Activated CD4-positive, alpha-beta memory T cell treated with anti-CD3 and anti-CD28 coated beads, Interleukin-2, amount 10 ng/mL, durations not matched to agents 7 days and 5 days (primary cell): ENCODE measurements at places on chromosomes 2 and 18. TPM values are rescaled to one million over a fixed set of nuclear protein-coding genes. Genes with fewer than 3 reads are reported as not detected.

Gene ALPG
- total RNA-seq, result not detected

Gene CACNB4
- total RNA-seq, result 0.30 TPM

Gene CABYR
- total RNA-seq, result 0.48 TPM

Gene REG1B
- total RNA-seq, result not detected

Gene C2orf92
- 9.8 TPM for total RNA-seq

Gene AMER3
- total RNA-seq, result not detected

Gene ESPNL
- total RNA-seq, result 0.05 TPM

DNA sequence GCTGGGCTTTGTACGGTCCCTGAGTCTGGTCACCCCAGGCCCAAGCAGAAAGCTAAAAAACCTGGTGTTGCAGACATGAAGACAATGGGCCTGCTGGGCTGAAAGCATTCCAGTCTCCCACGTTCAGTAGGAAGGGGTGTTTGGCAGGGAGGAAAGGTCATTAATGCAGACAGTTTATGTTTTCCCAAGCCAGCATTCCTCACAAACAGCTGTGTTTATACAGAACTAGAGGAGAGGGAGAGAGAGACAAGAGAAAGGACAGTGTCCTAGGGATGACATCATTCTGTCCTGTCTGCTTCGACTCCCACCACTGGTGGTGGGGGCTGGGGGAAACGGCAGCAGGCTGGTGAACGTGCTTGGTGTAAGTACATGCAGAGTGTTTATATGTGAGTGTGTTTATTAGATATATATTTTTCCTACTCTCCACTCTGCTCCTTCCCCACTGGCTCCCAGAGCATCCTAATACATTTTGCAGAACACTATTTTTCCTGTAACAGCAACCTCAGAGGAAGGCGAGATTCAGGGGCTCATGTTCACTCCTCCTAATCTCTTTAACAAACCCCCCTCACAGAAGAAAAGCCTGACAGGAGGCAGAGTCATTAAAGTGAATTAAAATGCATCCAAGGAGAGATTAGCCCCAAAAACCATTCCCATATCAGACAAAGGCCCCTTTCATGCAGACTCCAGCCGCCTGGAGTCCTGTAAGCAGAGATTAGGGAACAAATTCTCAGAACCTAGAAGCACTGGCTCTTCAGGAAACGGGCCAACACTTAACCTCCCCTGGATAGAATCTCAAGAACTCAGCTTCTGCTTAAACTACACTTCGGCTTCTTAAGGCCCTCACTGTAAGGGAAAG, 380.4 kb downstream of the TNS1 start:
- H3K36me3 ChIP-seq, result no peaks in the 10 kb centered on the region
- H3K4me1 ChIP-seq, result no peaks in the 10 kb centered on the region

DNA sequence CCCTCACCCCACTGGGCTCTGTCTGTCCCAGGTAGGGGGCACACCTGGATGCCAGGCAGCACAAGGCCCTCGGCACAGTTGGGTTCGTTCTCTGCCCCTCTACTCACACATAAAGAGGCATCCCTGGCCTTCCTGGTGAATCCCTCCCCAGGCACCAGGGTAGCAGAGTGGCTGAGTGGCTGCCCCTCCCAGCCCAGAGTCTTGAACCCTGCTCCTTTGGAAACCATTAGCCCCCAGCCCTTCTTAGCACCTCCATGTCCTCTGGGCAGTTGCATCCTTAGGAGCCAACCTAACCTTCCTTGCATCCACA, 2.0 kb downstream of the GPC1 start:
- H3K36me3 ChIP-seq, result no peaks in the 10 kb centered on the region
- H3K4me1 ChIP-seq, result peaks cover 12% of the 10 kb centered on the region
- H3K27ac ChIP-seq, result no peak overlapping the region
- H3K4me3 ChIP-seq, result peak overlapping the region; percentile 35
- no peak for DNase-seq

DNA sequence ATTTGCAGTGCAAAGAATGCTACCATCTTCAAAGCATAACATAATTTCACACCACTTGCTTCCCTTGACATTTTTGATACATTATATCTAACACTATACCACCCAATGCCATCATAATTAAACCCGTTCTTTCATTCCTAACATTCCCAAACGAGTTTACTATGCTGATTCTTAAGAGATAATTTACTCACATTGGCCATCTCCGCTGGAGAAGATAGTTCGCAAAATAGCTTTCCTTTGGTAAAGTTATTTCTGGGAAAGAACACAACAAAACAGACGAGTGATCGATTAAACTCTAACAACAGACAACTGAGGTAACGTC, 716 bp downstream of the MMADHC start:
- peak overlapping the region; percentile 82 for H3K4me3 ChIP-seq
- H3K27ac ChIP-seq, result peak overlapping the region; percentile 98
- H3K36me3 ChIP-seq, result peaks cover 46% of the 10 kb centered on the region
- DNase-seq, result no peak

DNA sequence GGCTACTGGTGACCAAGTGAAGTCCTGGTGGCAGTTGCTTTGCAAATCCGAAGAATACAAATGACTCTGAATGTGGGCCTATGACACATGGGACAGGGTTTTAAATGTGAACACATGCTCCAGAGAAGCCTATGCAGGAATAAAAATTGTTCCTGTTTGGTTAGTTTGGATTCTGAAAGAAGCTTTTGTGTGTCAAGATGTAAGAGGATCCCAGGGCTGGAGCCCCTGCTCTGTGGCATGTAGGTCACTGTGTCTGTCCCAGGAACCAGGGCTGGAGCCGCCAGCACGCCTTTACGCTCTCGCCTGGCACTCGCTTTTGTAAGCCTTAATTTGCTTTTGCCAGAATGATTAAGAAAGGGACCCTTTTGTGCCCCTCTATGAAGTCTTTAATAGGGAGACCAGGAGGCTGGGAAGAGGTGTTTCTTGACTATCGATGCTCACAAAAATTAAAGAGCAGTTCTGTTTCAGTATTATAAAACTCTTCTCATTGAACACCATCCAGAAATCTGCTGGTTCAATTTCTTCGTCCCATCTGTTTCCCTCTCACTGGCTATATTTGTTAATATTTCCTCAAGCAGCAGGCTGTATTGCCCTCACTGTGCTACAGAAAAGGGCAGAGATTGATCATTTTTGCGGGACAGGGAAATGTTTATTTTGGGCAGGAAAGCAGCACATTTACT, 532.7 kb upstream of the POU3F3 start:
- no peaks in the 10 kb centered on the region for H3K4me1 ChIP-seq
- H3K27ac ChIP-seq, result no peak overlapping the region
- peaks cover 2% of the 10 kb centered on the region for H3K27me3 ChIP-seq
- H3K36me3 ChIP-seq, result no peaks in the 10 kb centered on the region

DNA sequence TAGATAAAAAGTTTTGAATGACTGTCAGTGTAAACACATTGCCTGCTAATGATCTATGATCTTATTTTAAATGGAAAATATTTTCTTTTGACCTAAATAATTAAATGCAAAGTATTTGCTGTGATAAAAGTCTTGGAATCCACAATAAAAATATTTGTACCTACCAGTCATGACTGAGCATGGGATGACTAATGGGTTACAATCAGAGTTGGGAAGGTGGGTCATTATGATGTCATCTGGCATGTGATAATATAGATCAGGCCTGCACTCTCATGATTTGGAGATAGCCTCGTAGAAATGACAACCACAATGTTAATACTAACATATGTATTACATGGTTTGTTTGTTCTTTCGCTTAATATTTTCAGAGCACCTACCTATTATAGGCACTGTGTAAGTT, 848.8 kb upstream of the KLHL29 start:
- DNase-seq, result no peak
- no peaks in the 10 kb centered on the region for H3K36me3 ChIP-seq
- H3K27ac ChIP-seq, result no peak overlapping the region

GRCh38 chr2:233764264-233764663, 4.2 kb downstream of the UGT1A1 start:
- no peaks in the 10 kb centered on the region for H3K36me3 ChIP-seq
- H3K27ac ChIP-seq, result no peak overlapping the region
- no peaks in the 10 kb centered on the region for H3K4me1 ChIP-seq
- peaks cover 27% of the 10 kb centered on the region for H3K27me3 ChIP-seq
- H3K4me3 ChIP-seq, result no peak overlapping the region

DNA sequence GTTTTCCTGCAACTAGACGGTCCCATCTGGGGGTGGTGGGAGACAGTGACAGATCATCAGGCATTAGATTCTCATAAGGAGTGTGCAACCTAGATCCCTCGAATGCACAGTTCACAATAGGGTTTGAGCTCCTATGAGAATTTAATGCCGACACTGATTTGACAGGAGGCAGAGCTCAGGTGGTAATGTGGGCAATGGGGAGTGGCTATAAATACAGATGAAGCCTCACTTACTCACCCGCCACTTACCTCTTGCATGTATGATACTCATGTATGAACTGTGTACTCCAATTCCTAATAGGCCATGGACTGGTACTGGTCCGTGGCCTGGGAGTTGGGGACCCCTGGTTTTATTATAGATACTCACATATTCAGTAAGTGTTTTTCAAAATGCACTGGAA, 122.4 kb upstream of the SIX3 start:
- no peaks in the 10 kb centered on the region for H3K36me3 ChIP-seq
- no peaks in the 10 kb centered on the region for H3K4me1 ChIP-seq
- no peak for DNase-seq
- no peak overlapping the region for H3K4me3 ChIP-seq

- peak overlapping the region; percentile 91 for H3K4me3 ChIP-seq
- peak overlapping the region; percentile 88 for H3K27ac ChIP-seq
- peaks cover 45% of the 10 kb centered on the region for H3K4me1 ChIP-seq
- no peak for DNase-seq
- H3K27me3 ChIP-seq, result no peaks in the 10 kb centered on the region
Measured at GRCh38 chr2:64141674-64142405, 2.4 kb downstream of the PELI1 start.

DNA sequence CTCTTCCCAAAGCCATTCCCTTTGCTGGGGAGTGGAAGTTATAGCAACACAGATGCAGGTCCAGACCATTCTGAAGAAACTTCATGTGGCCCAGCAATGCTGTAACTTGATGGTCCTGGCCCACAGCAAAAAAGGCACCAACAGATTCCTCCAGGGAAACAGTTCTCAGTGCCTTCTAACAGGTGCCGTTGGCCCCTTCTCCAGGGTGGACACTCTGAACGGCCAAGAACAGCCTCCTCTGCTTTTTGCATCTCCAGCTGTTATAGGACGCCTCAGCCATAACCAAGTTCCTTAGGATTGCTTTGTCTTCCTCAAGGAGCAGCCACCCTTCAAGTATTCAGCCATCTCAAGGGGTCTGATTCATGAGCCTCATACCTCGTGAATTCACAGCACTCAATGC, 38.0 kb downstream of the MARCO start:
- H3K27ac ChIP-seq, result no peak overlapping the region
- no peak overlapping the region for H3K4me3 ChIP-seq
- no peaks in the 10 kb centered on the region for H3K36me3 ChIP-seq

DNA sequence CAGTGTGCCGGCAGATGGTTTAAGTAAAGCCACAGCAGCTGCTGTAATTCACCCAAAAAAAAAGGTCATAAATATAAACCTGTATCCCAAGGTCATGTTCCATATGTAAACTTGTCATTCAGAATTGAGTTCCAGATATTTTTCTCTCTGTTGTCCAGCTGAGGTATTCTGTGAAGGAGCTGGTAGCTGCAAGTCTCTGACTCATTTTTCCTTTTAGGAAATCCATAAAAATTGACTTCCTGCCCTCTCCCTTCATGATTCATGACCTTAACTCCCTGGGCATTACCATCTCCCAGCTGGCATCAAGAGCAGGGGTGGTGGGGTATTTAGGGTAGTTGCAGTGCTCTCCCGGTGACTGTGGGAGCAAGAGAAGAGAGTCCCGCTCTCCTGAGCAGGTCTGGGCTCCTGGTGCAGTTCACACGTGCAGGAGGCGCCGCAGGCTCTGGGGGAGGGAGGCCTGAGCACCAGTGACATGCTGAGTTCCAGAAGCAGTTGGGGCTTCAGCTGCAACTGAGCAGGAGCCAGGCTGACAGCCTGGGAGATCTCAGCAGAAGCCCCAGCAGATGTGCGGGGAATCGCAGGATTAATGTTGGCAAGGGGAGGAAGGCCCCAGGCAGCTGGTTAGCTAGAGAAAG, 192.6 kb downstream of the MGAT5 start:
- H3K27me3 ChIP-seq, result no peaks in the 10 kb centered on the region
- H3K27ac ChIP-seq, result no peak overlapping the region
- no peaks in the 10 kb centered on the region for H3K4me1 ChIP-seq
- no peaks in the 10 kb centered on the region for H3K36me3 ChIP-seq

GRCh38 chr2:57669570-57669969, 377.0 kb upstream of the VRK2 start:
- no peak overlapping the region for H3K27ac ChIP-seq
- H3K27me3 ChIP-seq, result no peaks in the 10 kb centered on the region
- no peaks in the 10 kb centered on the region for H3K36me3 ChIP-seq
- H3K4me3 ChIP-seq, result no peak overlapping the region
- H3K4me1 ChIP-seq, result no peaks in the 10 kb centered on the region

- H3K4me3 ChIP-seq, result no peak overlapping the region
- no peaks in the 10 kb centered on the region for H3K36me3 ChIP-seq
- no peaks in the 10 kb centered on the region for H3K4me1 ChIP-seq
- H3K27me3 ChIP-seq, result no peaks in the 10 kb centered on the region
- H3K27ac ChIP-seq, result no peak overlapping the region
- DNase-seq, result no peak
Measured at GRCh38 chr18:25275412-25276001, 76.5 kb downstream of the ZNF521 start.

GRCh38 chr2:67836866-67837265, 225.9 kb downstream of the C1D start:
- DNase-seq, result no peak
- H3K4me1 ChIP-seq, result no peaks in the 10 kb centered on the region
- H3K4me3 ChIP-seq, result no peak overlapping the region
- H3K27me3 ChIP-seq, result no peaks in the 10 kb centered on the region

- peaks cover 22% of the 10 kb centered on the region for H3K27me3 ChIP-seq
- no peaks in the 10 kb centered on the region for H3K36me3 ChIP-seq
- H3K4me3 ChIP-seq, result no peak overlapping the region
- H3K4me1 ChIP-seq, result no peaks in the 10 kb centered on the region
- DNase-seq, result no peak
Measured at GRCh38 chr18:61336766-61337165, 3.5 kb downstream of the CDH20 start.

DNA sequence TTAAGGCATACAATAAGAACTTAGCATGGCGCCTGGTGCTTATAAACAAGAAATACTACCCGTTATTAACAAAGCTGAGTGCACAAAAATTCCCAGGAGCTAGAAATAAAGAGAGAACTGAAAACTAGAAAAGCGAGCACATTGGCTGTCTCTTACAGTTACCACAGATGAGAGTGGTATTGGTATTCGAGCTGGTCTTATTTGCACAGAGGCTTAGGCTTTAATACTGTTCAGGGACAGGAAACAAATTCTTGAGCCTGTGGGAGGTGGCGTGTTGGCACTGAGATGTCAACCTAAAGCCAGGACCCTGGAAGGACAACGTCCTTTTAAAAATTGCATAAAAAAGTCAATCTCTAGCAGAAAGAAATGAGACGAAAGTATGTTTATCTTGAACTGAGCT, 67.3 kb upstream of the IGFBP2 start:
- H3K27ac ChIP-seq, result no peak overlapping the region
- no peak overlapping the region for H3K4me3 ChIP-seq
- H3K27me3 ChIP-seq, result peaks cover 15% of the 10 kb centered on the region
- DNase-seq, result no peak
- H3K4me1 ChIP-seq, result no peaks in the 10 kb centered on the region

GRCh38 chr2:193103064-193103463, 908.3 kb upstream of the TMEFF2 start:
- no peaks in the 10 kb centered on the region for H3K4me1 ChIP-seq
- DNase-seq, result no peak
- H3K27ac ChIP-seq, result no peak overlapping the region
- H3K4me3 ChIP-seq, result no peak overlapping the region
- no peaks in the 10 kb centered on the region for H3K36me3 ChIP-seq

GRCh38 chr2:48471048-48471474, 58.9 kb upstream of the STON1 start:
- H3K4me3 ChIP-seq, result no peak overlapping the region
- H3K27ac ChIP-seq, result no peak overlapping the region
- peaks cover 53% of the 10 kb centered on the region for H3K36me3 ChIP-seq
- no peaks in the 10 kb centered on the region for H3K27me3 ChIP-seq

GRCh38 chr2:129144082-129144791, 825.6 kb upstream of the HS6ST1 start:
- DNase-seq, result no peak
- no peaks in the 10 kb centered on the region for H3K36me3 ChIP-seq
- no peaks in the 10 kb centered on the region for H3K27me3 ChIP-seq
- H3K4me3 ChIP-seq, result no peak overlapping the region
